ENCODE measurements at places on chromosomes 1 and 21.

GRCh38 chr21:15293240-15293639, 228.4 kb upstream of the NRIP1 start:
- DNase-seq = no peak

- no peak for DNase-seq
Observed at GRCh38 chr1:157485793-157486192, 66.5 kb downstream of the FCRL5 start.

GRCh38 chr1:210475806-210476205, 147.1 kb downstream of the HHAT start:
- no peak for DNase-seq

GRCh38 chr1:65265296-65265650, 44.1 kb upstream of the DNAJC6 start:
- no peak for DNase-seq

DNA sequence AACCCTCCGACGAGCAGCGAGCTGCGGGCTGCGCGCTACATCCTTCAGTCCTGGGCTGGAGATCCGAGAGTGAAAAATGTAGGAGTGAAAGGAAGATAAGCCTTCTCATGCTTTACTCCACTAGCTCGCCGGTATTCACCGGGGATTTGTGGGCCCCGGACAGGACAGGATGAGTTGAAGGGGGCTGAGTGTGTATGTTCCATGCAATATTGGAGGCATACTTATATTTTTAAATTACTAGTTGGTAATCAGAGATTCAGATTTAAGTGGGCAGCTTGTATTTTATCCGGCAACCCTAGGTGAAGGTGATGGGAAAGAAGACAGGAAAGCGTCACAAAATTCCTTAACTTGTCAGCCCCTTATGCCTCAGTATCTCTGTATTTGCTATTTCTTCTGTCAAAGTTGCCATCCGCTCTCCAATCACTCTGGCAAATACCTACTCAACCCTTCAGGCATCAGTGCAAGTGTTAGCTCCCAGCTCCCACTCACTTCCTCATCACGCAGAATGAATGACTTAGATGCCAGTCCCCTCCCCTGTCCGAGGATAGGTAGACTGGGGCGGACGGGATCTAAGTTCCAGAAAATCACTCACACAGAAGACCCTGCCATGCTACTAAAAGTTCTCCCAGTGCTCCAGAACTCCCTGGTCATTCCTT, 503 bp upstream of the PIGM start:
- DNase-seq = no peak

DNA sequence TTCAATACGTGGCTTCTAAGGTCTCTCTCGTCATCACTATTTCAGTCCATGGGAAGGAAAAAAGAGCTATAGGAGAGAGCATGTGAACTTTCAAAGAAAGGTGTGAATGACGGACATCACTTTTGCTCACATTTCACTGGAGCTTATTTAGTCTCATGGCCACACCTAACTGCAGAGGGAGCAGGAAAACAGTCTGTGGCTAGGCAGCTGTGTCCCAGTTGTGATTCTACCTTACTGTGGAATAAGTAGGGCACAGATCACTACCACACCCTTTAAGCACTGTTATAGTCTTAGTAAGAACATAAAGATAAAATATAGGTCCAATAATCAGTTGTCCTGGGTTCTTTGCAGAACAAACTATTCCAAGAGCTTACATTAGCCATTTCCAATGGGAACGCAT, 192.9 kb downstream of the NRIP1 start:
- DNase-seq = no peak

- DNase-seq = no peak
Observed at GRCh38 chr1:246597340-246597739, 31.1 kb downstream of the CNST start.

DNA sequence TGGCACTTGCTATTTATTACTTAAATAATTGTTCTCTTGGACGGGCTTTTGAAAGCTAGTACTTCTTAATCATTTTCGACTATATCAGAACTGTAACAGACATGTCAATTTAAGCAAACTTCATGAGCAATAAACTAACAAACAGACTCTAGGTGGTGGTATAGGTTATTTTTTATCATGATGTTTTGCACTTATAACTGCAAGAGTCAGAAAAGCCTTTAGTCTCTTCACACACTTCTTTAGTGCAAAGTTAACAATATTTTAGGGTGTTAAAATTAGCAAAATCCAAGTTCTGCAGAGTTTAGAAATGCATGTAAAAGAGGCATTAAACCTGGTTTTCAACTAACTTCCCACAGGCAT, 2.2 kb downstream of the NRIP1 start:
- DNase-seq = peak; percentile 41

GRCh38 chr1:25356848-25357247, 18.7 kb downstream of the TMEM50A start:
- no peak for DNase-seq

GRCh38 chr1:239675735-239676134, 289.4 kb downstream of the CHRM3 start:
- DNase-seq = no peak
